ENCODE measurements at places on chromosomes 1 and 21.

- DNase-seq: no peak
These were observed 306.4 kb downstream of the DUSP10 start for GRCh38 chr1:221435504-221435904.

DNA sequence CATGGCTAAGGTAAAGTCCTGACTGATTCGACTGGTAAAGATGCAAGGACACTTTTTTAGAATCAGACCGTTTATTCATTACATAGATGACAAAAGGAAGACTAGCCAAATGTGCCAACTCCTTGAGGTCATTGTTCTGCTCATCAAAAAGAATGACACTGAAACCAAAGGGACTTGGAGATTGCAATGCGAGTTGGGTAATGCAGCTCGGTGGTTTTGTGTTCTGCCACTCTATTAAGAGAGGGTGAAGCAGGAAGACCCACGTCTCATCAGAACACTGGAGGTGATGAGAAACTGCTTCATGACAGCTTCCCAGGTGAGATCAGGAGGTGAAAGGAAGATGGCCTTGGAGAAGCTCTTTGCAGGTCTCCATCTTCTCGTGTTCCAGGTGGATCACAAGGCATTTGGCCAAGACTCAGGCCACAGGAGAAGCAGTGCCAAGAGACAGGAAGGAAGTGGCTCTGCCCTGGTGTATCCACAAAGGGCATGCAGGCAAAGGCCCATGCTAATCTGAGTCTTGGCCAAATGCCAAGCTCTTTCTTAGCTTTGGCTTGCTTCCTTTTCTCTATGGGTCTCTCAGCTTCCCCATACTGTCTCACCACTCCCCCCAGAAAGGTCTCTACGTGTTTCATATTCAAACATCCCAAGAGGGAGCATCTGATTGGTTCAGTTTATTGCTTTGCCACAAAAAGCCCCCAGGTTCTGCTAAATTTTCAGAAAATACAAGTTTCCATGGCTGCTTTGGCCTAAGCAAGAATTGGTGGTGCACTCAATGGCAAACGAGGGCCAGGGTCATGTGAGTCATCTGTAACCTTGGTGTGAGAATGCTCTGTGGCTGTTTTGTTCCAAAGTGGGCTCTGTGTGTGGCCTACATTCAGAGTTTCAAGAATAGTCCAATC, 5.7 kb upstream of the CCT8 start:
- DNase-seq: no peak

- DNase-seq: peak; percentile 19
These were observed 219.8 kb upstream of the DUSP10 start for GRCh38 chr1:221961532-221962292.

GRCh38 chr1:206725109-206725963, 40.6 kb downstream of the MAPKAPK2 start:
- DNase-seq: peak; percentile 49

DNA sequence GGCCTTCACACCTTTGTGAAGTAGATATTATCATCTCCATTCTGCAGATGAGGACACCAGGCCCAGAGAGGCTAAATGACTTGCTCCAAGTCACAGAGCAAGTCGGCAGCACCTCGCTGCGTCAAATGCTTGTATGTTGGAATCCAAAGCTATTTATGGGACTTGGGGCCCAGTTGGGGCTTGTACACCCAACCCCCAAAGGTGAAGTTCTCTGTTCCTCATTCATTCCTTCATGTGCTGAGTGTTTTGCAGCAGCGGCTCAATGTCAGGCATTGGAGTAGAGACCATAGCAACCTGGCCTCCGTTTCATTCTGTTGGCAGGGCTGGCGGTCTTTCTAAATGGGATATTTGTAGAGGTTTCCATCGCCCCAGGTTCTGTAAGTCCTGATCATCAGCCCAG, 113.4 kb upstream of the SLC25A33 start:
- no peak for DNase-seq

DNA sequence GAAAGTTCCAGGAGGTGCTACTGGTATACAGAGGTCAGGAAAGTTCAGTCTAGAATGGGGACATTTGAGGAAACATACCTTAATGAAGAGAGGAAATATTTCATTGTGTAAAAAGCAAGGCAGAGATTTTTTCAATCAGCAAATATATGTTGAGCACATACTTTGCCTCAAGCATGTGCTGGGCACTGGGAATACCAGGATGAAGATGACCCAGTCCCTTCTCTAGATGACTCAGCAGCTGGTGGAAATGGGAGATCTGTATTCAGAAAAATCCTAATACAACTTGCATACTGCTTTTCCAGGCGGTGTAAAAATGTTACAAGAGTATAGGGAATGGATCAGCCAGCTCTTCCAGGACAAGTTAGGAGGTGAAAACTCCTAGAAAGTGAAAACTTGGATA, 229.3 kb downstream of the FGGY start:
- no peak for DNase-seq

GRCh38 chr1:43460988-43461693, 7.4 kb upstream of the HYI start:
- DNase-seq: no peak

GRCh38 chr1:21671915-21672314, 2.8 kb upstream of the RAP1GAP start:
- DNase-seq: no peak

- no peak for DNase-seq
These were observed 381 bp upstream of the KLHL20 start for GRCh38 chr1:173714441-173714758.

DNA sequence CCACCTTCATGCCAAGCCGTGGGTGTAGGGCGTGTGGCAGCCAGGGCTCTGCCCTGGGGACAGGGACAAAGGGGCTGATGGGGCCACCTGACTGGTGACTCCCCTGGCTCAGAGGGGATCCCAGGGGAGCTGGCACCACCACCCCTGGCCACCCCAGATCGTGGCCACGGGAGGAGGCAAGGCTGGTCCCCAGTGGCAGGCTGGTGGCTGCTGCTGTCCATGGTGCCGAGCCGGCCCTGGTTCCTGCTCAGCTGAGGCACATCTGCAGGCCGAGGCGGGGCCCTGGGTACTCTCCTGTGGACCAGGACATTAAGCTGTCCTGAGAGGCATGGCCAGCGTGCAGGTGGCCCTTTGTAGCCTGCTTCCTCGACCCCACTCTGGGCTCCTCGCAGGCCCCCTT, 6.5 kb downstream of the PLCH2 start:
- DNase-seq: no peak

- DNase-seq: no peak
These were observed 257.7 kb downstream of the FAF1 start for GRCh38 chr1:50702395-50702794.

DNA sequence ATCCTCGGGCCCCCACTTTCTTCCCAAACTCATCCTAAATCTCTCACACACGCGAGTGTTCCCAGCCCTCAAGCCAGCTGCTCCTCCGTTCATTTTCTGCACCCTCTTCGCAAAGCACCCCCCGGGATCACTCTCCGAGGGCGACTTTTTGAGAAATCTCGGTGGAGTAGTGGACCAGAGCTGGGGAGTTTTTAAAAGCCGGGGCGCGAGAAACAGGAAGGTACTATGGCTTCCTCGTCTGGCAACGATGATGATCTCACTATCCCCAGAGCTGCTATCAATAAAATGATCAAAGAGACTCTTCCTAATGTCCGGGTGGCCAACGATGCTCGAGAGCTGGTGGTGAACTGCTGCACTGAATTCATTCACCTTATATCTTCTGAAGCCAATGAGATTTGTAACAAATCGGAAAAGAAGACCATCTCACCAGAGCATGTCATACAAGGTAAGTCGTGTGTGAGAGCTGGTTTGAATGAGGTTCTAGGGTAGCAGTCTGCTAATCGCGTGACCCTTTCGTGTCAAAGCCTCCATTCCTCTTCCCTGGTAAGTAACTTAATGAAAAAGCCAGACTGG, 800 bp downstream of the DR1 start:
- DNase-seq: peak; percentile 6

DNA sequence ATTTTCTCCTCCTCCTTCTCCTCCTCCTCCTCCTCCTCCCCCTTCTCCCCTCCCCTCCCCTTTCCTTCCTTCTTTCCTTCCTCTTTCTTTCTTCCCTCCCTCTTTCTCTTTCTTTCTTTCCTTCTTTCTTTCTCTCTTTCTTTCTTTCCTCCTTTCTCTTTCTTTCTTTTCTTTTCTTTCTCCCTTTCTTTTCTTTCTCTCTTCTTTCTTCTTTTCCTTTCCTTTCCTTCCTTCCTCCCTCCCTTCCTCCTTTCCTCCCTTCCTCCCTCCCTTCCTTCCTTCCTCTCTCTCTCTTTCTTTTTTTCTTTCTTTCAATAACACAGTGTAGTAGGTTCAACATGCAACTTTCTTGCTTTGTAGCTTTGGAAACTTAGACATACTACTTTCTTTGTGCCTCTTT, 46.3 kb upstream of the ADGRL2 start:
- DNase-seq: no peak

GRCh38 chr1:201126832-201127754, at the start of gene ASCL5:
Gene ASCL5 (minus strand): TSS chr1:201127184. CDS start chr1:201115372, 11,812 bp downstream.
- DNase-seq: no peak

DNA sequence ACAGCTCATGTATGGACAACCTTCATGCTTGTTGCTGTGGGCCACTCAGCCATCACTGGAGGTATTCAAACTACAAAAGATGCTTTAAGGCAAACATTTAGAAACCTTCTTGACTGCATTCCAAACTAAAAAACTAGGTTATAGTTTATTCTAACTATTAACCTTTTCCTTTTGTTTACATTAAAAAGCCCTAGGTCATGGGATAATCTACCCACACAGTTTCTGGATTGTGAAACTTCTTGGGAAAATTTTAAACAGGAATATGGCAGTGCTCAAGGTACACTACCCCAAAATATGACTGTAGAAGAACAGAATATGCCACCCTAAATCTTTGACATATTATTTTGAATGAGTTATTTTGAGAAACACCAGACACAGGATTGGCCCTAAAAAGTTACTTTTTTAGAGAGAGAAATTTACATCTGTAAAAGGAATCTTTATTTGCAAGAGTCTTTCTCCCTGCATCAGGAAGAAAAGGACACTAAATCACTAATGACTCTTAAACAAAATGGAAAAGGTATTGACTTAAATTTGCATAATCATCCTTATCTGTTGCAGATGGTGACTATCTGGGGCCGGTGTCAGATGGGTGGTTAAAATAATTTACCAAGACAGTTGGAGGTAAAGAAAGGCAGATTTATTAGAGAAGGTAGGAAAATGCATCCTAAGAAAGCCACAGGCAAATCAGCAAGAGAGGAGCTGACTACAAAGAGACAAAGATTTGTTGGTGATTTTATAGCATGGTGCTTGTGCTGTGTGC, 25.1 kb upstream of the NUF2 start:
- DNase-seq: no peak

DNA sequence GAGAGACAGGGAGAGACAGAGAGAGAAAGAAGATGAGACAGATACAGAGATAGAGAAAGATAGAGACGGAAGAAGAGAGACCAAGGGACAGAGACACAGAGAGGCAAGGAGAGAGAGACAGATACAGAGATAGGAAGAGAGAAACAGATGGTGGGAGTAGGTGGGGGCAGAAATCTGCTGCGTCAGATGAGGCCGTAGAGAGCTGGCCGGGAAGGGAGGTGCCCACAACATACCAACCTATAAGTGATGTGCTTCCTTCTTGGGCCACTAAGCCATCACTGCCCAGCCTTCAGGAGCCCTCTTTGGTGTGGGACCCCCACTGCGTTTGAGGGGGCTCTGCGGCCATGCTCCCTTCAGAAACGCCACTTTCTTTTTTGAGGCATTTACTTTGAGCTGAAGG, 307.6 kb upstream of the VAMP3 start:
- no peak for DNase-seq

DNA sequence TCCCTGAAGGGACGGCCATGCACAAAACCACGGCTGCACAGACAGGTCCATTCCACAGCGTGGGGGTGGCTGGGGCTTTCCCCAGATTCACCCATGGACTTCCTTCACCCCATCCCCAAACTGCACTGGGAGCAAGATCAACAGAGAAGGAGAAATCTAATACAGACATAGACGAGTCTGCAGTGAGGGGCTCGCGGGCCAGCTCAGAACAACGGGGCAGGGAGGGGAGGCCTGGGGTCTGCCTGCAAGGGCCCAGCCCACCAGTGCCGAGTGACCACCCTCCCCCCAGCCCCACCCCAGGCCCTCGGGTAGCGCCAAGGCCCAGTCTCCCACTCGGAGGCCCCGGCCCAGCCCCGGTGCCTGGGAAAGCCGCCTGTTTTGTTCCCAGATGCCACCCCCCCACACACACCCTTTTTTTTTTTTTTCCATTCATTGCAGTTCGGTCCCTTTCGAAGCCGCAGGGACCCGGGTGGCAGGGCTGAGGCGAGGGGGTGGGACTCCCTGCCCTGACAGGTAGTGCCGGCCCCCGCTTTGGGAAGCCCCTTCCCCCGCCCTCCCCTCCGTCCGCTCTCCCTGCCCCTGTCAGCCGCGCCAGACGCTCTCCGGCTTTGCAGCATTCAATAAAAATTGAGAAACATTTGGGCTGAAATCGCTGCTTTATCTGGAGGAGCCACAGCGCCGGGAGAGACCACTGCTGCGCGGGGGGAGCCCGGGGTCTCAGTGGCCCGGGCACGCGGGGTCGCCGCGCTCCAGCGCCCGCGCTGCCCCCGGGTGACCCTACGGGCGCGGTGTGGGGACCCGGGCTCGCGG, 543 bp upstream of the EPHB2 start:
- DNase-seq: peak; percentile 40

GRCh38 chr21:15776818-15777217, 47.0 kb downstream of the USP25 start:
- DNase-seq: no peak

DNA sequence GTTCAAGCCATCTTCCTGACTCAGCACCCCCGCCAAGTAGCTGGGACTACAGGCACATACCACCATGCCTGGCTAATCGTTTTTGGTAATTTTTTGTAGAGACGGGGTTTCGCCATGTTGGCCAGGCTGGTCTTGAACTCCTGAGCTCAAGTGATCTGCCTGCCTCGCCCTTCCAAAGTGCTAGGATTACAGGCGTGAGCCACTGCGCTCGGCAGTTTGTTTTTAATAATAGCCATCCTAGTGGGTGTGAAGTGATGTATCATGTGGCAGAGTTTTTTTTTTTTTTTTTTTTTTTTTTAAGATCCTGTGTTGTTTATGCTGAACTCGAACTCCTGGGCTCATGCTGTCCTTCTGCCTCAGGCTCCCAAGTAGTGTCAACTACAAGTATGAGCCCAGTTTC, 51.8 kb downstream of the SPEN start:
- DNase-seq: no peak

DNA sequence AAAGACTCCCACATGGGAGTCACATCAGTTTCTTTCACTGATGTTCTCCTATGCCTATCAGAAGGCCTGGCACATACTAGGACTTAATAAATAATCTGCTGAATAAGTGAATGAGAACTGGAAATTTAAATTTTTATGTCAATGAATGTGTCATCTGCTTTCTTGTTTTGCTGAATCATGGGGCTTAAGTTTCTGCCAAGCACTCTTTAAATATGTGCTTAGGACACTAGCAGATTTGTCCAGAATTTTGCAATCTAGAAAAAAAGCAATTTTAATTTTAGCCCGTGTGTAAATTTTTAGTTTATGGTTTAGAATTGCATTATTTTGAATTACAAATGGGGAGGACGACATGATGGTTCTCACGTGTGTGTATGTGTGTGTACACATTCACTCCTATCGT, 803.1 kb downstream of the USP25 start:
- no peak for DNase-seq

- DNase-seq: no peak
These were observed 111.4 kb upstream of the HOOK1 start for GRCh38 chr1:59703226-59703917.

GRCh38 chr1:36170643-36171412, 14.9 kb downstream of the MAP7D1 start:
- DNase-seq: no peak

GRCh38 chr1:2330035-2330434, 61.3 kb downstream of the MORN1 start:
- no peak for DNase-seq
